ENCODE measurements at places on chromosomes 5 and 9.
A peak's percentile ranks its signal among the peaks of the same experiment; 100 is the strongest.

DNA sequence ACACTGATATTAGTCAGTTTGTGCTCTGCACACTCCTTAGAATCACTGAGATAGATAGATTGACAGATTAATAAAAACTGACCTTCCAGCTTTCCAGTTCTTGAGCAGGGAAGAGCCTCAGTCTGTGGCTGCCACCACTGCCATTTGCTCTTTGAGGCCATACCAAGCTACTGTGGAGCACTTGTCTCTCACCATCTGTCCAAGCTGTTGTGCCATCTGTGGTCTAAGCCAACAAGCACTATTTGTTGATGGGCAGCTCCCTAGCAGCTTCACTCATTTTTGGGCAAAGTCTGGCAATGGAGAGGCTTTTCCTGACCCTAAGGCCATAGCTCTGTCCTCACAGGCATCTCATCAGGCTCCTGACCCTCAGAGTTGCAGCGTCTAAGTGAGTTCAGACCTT is 30.4 kb downstream of the HTR1A start:
- no peak overlapping the region for H3K27ac ChIP-seq
- H3K27me3 ChIP-seq = no peaks in the 10 kb centered on the region

DNA sequence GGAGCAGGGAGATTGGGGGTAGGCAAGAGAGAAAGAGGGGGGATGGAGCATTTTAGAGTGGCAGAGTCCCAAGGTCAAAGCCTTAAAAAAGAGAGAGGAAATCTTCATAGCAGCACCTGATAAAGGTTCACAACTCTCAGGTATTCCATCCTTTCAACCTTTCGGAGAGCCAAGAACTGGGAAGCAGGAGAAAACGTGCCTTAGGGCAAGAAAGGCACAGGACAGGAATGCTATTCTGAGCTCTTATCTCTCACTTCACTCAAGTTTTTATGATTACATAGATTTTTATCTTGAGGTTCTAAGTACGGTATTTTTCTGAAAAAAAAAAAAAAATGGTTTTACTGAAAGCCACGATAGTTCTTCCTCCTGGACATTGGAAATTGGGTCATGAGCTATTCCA is 34.5 kb upstream of the SMAD5 start:
- H3K36me3 ChIP-seq = no peaks in the 10 kb centered on the region
- no peak for DNase-seq
- H3K4me3 ChIP-seq = no peak overlapping the region
- no peak overlapping the region for H3K27ac ChIP-seq
- H3K4me1 ChIP-seq = no peaks in the 10 kb centered on the region

GRCh38 chr5:60101573-60101972 is 208.0 kb upstream of the PDE4D start:
- no peaks in the 10 kb centered on the region for H3K36me3 ChIP-seq
- H3K27ac ChIP-seq = no peak overlapping the region
- no peak overlapping the region for H3K4me3 ChIP-seq

GRCh38 chr9:42388846-42389245 is 205.4 kb downstream of the SPATA31A6 start:
- no peak for DNase-seq
- H3K27me3 ChIP-seq = no peaks in the 10 kb centered on the region
- no peak overlapping the region for H3K4me3 ChIP-seq
- no peaks in the 10 kb centered on the region for H3K36me3 ChIP-seq
- H3K27ac ChIP-seq = no peak overlapping the region

DNA sequence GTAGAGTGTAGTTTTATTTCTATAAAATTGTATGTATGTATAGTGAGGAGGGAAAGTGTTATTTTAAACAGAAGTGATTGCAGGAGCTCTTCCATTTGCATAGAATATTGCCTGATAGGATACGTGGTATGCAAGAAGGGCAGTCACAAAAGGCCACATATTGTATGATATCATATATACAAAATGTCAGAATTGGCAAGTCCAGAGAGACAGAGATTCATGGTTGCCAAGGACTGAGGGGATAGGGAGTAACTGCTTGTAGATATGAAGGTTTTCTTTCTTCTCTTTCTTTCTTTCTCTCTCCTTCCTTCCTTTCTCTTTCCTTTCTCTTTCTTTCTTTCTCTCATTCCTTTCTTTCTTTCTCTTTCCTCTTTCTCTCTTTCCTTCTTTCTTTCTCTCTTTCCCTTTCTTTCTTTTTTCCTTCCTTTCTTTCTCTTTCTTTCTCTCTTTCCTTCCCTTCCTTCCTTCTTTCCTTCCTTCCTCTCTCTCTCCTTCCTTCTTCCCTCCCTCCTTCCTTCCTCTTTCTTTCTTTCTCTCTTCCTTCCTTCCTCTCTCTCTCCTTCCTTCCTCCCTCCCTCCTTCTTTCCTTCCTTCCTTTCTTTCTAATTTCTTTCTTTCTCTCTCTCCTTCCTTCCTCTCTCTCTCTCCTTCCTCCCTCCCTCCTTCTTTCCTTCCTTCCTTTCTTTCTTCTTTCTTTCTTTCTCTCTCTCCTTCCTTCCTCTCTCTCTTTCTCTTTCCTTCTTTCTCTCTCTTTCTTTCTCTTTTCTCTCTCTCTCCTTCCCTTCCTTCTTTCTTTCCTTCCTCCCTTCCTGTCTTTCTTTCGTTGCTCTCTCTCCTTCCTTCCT is 24.5 kb upstream of the WDR38 start:
- DNase-seq = no peak
- no peak overlapping the region for H3K4me3 ChIP-seq
- H3K36me3 ChIP-seq = no peaks in the 10 kb centered on the region
- peaks cover 7% of the 10 kb centered on the region for H3K27me3 ChIP-seq
- peaks cover 3% of the 10 kb centered on the region for H3K4me1 ChIP-seq

- H3K27me3 ChIP-seq = peaks cover 52% of the 10 kb centered on the region
- DNase-seq = no peak
- peak within 1 kb of the TSS; percentile 37 for H3K27ac ChIP-seq
- peaks cover 22% of the 10 kb centered on the region for H3K4me1 ChIP-seq
These were observed at the start of gene RORB for GRCh38 chr9:74496819-74497747. Gene RORB (plus strand): TSS chr9:74497335. CDS start chr9:74497977, 642 bp downstream.

DNA sequence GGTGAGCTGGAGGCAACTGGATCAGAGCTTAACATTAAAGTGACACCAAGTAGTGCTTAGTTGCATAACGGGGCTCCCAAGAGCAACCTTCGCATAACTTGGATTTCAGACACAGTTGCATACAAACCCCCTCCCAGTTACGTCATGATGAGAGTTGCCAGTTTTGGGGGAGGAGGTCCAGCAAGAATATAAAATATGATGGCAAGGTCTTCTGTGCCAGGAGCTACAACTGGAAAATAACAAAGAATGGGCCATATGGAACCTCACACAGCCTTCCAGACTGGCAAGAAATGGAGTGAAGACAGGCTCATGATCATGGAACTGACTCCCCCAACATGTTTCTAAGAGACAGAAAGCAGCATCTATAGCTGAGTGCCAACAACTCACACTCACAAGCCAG is 8.5 kb downstream of the SPOCK1 start:
- H3K27me3 ChIP-seq = peaks cover 14% of the 10 kb centered on the region
- H3K27ac ChIP-seq = no peak overlapping the region
- no peak for DNase-seq
- H3K36me3 ChIP-seq = no peaks in the 10 kb centered on the region
- no peak overlapping the region for H3K4me3 ChIP-seq

DNA sequence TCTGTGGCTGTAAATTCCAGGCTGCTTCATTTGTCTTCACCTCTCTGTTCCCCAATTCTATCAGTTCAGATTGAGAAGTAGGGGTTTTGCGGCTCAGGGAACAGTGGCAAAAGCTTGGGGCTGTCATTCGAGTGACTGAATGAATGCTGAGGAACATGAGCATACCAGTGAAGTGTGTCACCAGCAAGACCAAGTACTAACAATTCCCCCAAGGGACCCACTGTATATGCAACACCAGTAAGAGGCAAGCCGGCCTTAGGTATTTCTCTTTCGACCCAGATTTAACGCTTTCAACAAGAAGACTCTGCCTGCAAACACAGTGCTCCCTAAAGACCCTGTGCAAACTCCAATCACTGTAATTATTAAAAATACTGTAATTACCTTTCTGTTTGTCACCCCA is 25.8 kb downstream of the KLHL3 start:
- peaks cover 21% of the 10 kb centered on the region for H3K36me3 ChIP-seq
- DNase-seq = no peak
- H3K27me3 ChIP-seq = no peaks in the 10 kb centered on the region
- H3K4me1 ChIP-seq = peaks cover 4% of the 10 kb centered on the region
- H3K27ac ChIP-seq = no peak overlapping the region

- H3K36me3 ChIP-seq = no peaks in the 10 kb centered on the region
- DNase-seq = no peak
- peaks cover 6% of the 10 kb centered on the region for H3K27me3 ChIP-seq
- no peak overlapping the region for H3K4me3 ChIP-seq
- H3K4me1 ChIP-seq = no peaks in the 10 kb centered on the region
These were observed 173.9 kb downstream of the TRPM3 start for GRCh38 chr9:70947511-70947910.

DNA sequence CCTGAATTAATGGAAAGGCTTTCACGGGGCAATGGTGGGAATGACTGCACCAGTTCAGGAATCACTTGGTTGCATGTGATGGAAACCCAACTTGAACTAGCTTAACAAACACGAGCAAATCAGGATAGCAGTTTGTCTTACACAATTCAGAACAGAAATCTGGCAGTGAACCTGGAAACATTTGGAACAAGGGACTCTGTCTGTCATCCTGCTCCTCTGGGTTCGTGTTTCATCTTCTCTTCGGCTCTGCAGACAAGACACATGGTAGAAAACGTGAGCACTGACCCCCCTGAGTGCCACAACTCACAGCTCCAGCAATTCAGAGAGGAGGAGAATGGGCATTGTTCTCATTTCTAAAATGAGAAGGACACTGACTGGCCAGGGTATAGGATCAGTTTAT is 218.1 kb upstream of the NREP start:
- H3K36me3 ChIP-seq = no peaks in the 10 kb centered on the region
- peaks cover 11% of the 10 kb centered on the region for H3K27me3 ChIP-seq
- DNase-seq = no peak
- H3K27ac ChIP-seq = no peak overlapping the region

- H3K27ac ChIP-seq = peak overlapping the region; percentile 65
- H3K4me1 ChIP-seq = peaks cover 32% of the 10 kb centered on the region
- no peak for DNase-seq
- no peak overlapping the region for H3K4me3 ChIP-seq
- no peaks in the 10 kb centered on the region for H3K36me3 ChIP-seq
- peaks cover 6% of the 10 kb centered on the region for H3K27me3 ChIP-seq
These were observed 7.5 kb upstream of the ERAP2 start for GRCh38 chr5:96868603-96869371.

- DNase-seq = no peak
- H3K27me3 ChIP-seq = peaks cover 35% of the 10 kb centered on the region
- H3K27ac ChIP-seq = no peak overlapping the region
- H3K4me1 ChIP-seq = no peaks in the 10 kb centered on the region
- peaks cover 3% of the 10 kb centered on the region for H3K36me3 ChIP-seq
These were observed 7.1 kb downstream of the SPARC start for GRCh38 chr5:151679421-151680155.

GRCh38 chr9:18684593-18685317 is 210.8 kb downstream of the ADAMTSL1 start:
- peaks cover 7% of the 10 kb centered on the region for H3K27me3 ChIP-seq
- no peaks in the 10 kb centered on the region for H3K36me3 ChIP-seq
- H3K27ac ChIP-seq = no peak overlapping the region
- DNase-seq = no peak
- H3K4me1 ChIP-seq = no peaks in the 10 kb centered on the region

DNA sequence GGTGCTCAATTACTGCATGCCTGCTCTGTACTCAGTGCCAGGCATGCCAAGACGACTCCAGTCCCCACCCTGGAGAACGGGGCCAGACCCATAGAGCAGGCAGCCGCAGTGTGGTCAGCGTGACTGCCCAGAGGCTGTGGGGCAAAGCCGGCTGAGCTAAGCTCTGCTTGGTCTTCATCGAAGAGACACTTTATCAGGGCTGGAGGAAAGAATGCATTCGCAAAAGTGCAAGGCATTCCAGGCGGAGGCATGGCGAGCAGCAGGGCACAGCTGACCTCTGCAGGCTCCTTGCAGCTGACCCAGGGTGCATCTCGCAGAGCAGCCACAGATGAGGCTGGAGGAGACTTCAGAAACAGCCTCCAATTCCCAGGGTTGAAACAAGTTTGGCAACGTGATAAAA is 13.6 kb downstream of the MED27 start:
- H3K4me1 ChIP-seq = peaks cover 25% of the 10 kb centered on the region
- H3K27me3 ChIP-seq = no peaks in the 10 kb centered on the region
- H3K4me3 ChIP-seq = no peak overlapping the region
- peaks cover 7% of the 10 kb centered on the region for H3K36me3 ChIP-seq
- H3K27ac ChIP-seq = peak overlapping the region; percentile 37
- no peak for DNase-seq

DNA sequence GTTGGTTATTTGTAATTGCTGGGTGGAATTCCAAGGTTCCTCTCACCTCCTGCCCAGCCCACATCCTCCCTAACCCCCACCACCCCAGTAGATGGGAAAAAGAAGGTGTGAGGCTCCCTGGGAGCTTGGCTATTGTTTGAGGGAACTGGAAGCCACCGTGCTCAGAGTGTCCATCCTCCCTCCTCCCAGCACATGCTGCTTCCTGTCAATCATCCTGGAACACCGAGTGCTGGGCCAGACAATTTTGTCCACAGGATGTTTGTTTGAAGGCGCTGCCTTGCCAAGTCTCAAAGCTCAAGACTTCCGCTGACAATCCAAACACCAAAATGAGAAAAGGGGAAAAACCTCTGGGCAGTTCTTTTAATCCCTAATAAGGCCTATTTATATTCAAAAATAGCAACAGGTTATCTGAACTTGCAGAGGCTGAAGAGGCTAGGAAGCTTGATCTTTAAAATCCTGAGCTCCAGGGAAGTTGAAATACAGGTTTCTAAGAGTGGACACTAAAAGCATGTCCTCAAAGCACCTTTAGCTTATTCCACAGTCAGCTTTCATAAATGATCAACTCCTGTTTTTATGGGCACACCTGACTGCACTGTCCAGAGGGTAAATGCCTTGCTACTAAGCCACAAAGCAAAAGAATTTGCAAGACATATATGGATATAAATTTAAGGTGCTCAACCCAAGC is 286.7 kb downstream of the NFIB start:
- no peak overlapping the region for H3K27ac ChIP-seq
- no peaks in the 10 kb centered on the region for H3K27me3 ChIP-seq
- no peak for DNase-seq
- no peaks in the 10 kb centered on the region for H3K4me1 ChIP-seq
- H3K36me3 ChIP-seq = no peaks in the 10 kb centered on the region

- no peak for DNase-seq
- H3K36me3 ChIP-seq = no peaks in the 10 kb centered on the region
- H3K27me3 ChIP-seq = peaks cover 44% of the 10 kb centered on the region
- no peak within 1 kb of the TSS for H3K27ac ChIP-seq
- no peak within 1 kb of the TSS for H3K4me3 ChIP-seq
- no peaks in the 10 kb centered on the region for H3K4me1 ChIP-seq
These were observed at the start of the genes BHMT2 and DMGDH for GRCh38 chr5:79069488-79070349. Gene BHMT2 (plus strand): TSS chr5:79069767. CDS start chr5:79069783, 16 bp downstream. Gene DMGDH (minus strand): TSS chr5:79069674. CDS start chr5:79069620, 54 bp downstream.

DNA sequence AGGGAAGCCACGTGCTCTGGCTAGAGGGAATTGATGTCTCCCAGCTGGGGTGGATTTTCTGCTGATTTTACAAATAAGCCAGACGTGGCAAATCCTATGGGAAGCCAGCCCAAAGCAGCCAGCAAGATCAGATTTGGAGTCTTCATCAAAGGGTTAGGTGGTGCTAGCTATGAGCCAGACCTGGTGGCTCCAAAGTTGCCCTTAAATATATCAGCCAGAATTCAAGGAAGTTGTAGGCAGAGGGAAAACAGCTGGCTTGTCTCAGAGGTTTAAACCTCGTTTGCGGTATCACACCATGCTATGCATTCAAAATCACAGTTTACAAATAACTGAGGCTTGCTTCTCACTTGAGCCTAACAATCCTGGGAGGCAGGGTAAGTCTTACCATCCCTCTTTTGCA is 313.2 kb downstream of the MLLT3 start:
- peaks cover 3% of the 10 kb centered on the region for H3K4me1 ChIP-seq
- DNase-seq = no peak
- no peaks in the 10 kb centered on the region for H3K36me3 ChIP-seq
- no peak overlapping the region for H3K4me3 ChIP-seq
- H3K27me3 ChIP-seq = peaks cover 9% of the 10 kb centered on the region
- no peak overlapping the region for H3K27ac ChIP-seq

Data from T-helper 17 cell (primary cell).